Gastroesophageal sphincter (tissue), 4 donors: ENCODE measurements at places on chromosomes 2 and 18.

- no peak for ATAC-seq
Observed at GRCh38 chr2:39093218-39093898, 27.5 kb downstream of the SOS1 start.

GRCh38 chr2:121076498-121076820 is 208.5 kb downstream of the TFCP2L1 start:
- no peak for ATAC-seq

- no peak for ATAC-seq
Observed at GRCh38 chr2:64114063-64114911, 29.9 kb downstream of the PELI1 start.

DNA sequence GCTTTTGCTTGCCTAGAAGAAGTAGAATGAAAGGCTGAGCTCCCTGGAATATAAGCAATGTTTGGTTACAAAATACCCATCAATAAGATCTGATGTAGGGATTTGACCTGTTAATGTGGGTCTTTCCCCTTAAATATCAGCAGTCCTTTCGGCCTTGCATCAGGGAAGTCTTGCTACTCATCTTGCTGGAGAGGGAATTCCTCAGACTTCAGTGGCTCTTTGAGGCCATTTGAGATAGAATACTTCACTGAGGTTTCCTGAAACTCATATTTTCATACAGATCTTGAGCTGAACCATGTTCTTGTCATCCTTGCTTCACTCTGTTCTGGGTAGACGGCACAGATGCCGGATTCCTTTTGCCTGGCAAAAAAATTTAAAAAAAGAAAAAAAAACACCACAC is 3.9 kb downstream of the TWIST2 start:
- no peak for ATAC-seq

DNA sequence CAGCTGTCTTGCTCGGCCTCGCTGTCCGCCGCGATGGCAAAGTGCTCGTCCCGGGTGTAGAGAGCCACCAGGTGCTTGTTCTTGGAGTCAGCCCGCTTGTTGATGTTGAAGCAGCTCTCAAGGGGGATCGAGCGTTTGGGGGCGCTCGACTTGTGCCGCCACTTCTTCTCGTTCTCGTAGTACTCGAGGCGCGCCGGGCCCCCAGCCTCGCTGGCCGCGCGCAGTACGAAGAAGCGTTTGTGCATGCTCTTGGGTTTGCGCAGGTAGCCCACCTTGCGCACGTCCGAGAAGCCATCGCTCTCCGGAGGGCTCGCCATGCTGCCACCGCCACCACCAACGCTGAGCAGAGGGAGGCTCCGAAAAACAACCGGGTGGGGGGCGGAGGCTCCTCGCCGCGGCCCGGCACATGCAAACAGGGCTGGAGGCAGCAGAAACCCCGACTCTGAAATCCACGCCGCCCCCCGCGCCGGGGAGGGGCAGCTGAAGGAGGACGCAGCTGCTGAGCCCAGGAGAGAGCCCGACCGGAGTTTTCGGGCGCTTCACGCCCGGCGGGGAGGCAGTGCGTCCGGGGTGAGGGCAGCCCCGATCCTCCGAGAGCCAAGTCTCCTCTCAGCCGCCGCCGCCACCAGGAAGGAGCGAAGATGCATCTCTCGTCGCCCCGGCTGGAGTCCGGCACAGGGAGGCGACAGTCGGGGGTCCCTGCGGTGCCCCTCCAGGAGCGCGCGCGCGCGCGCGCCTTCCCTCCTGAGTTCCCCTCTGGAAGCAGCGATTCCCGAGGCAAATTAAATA is 1.0 kb downstream of the IRS1 start:
- no peak for ATAC-seq

DNA sequence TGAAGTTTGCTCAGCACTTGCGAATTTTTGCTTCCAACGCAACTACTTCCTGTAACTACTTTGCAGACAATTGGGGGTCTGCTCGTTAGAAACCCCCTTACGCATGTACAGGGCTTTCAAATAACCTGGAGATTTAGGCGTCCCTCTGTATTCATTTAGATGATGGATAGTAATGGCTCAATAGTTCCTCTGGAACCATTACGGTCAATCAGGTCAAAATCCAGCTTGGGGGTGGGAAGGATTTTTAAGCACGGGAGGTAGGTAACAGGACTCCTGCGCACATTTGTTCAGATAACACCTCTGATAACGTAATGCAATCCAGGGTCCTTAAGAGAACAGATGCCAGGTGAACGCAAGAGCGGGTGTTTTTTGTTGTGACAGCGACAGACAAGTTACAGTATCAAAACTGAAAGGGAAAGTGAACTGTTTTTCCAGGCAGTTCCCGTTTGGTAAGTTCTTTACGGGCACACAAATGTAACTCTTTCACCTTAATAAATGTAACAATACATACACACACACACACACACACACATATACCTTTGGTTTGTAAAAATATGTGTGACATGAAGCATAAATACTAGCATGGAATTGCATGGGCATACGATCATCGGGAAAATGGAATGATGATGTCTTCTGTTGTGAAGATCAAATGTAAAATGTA is 3.8 kb upstream of the OSR1 start:
- no peak for ATAC-seq

- no peak for ATAC-seq
Observed at GRCh38 chr18:11020877-11021414, 128.4 kb downstream of the PIEZO2 start.

GRCh38 chr2:105557021-105557920 is 158.4 kb upstream of the FHL2 start:
- ATAC-seq, result no peak
